ENCODE measurements at places on chromosomes 2 and 18. TPM values are rescaled to one million over a fixed set of nuclear protein-coding genes. Genes with fewer than 3 reads are reported as not detected.

The LRRC30 gene
- not detected for total RNA-seq

The MYO5B gene
- 8.4 TPM for total RNA-seq

The CERKL gene
- not detected for total RNA-seq

The PKDCC gene
- total RNA-seq, result not detected

The C2orf78 gene
- not detected for total RNA-seq

The UNC80 gene
- under 0.01 TPM for total RNA-seq

The MALL gene
- 94.5 TPM for total RNA-seq

The GRHL1 gene
- 1.2 TPM for total RNA-seq

The MEP1B gene
- not detected for total RNA-seq

GRCh38 chr2:97747285-97747684, 33.9 kb downstream of the ZAP70 start:
- DNase-seq, result no peak

DNA sequence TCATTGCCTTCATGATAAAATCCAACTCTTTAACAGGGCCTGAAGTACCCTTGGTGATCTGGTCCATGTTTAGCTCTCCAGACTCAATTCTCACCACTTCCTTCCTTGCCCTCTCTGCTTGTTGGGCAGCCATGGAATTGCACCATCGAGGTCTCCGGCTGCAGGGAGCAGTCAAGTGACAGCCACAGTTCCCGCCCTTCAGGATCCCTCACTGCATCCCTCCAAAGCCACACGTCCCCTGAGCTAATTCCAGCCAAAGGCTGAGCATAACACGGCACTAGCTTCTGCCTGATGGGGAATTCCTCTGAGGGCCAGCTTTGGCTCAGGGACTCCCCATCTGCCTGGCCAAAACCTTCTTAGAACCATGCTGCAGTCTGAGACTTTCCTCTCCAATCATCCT, 47.4 kb upstream of the SLC1A4 start:
- no peak for DNase-seq

DNA sequence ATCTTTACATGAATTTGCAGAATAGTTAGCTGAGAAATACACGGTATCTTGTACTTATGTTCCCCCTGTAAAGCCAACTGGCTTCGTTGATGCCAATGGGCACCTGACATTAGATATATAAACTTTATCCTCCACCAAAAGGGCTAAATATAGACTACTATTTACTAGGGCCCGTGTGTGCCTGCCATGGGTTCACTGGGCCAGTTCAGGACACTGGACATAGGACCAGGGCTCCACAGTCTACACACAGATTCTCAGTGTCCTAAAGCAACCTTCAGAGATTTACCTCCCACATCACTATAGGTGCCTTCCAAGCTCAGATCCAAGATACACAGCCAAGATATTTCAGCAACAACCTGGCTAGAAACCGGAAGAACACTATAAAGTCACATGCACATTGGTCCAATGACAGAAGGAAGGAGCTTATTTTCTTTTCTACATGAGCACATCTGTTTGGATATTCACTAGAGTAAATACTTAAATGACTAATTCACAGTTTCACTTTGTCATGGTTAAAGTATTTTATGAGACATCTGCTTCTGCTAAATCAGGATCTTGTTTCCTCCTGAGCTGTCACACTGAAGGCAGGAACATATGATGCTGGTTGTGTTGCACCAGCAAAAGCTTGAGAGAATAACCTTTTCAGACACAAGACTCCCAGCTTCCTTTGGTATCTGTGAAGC, 95.1 kb downstream of the MYO5B start:
- DNase-seq, result peak; percentile 68

DNA sequence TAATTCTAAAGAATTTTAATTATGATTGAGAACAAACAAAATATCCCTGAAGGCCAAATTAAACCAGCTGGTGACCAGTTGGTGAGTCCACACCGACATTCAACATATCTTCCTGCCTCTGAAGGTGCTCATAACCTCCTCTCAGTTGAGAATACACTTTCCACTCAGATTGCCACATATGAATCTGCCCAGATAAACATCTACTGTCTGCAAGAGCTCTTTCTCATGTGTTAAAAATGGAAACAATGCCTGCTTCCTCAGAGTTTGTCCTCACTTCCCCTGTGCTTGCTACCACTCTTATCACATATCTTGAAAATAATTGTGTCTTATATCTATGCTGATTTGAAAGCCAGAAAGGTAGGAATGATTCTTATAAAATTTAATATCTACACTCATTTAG, 177.7 kb upstream of the GULP1 start:
- DNase-seq, result peak; percentile 42

GRCh38 chr2:69494126-69494525, 56.9 kb upstream of the NFU1 start:
- DNase-seq, result no peak

DNA sequence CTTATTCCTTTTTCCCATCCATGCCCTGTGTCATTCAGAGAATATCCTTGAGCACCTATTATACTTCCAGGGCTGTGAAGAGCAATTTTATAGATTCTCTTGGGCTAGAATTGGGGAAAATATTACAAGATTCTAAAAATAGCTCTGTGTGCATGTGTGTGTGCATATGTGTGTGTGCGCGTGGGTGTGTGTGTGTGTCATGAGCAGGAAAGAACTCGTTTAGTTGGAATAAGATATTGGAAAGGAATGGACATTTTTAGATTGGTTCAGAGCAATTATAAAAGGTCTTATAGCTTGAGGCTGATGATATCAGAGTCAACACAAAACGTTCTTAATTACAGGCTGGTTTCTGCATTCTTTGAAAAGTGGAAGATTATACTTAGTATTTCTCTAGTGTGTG, 212.1 kb upstream of the COPS8 start:
- DNase-seq, result peak; percentile 51

DNA sequence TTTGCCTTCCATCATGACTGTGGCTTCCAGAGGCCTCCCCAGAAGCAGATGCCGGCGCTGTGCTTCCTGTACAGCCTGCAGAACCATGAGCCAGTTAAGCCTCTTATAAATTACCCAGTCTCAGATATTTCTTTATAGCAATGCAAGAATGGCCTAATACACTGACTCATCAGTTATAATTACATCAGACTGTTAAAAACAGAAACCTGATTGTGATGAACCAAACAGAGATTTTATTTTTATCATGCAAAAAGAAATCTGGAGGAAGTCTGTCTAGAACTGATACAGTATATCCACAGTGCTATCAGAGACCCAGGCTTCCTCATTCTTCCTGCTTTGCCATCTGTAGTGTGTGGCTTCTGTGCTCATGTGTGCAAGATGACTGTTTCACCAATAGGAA, 93.4 kb upstream of the MEX3C start:
- peak; percentile 62 for DNase-seq

DNA sequence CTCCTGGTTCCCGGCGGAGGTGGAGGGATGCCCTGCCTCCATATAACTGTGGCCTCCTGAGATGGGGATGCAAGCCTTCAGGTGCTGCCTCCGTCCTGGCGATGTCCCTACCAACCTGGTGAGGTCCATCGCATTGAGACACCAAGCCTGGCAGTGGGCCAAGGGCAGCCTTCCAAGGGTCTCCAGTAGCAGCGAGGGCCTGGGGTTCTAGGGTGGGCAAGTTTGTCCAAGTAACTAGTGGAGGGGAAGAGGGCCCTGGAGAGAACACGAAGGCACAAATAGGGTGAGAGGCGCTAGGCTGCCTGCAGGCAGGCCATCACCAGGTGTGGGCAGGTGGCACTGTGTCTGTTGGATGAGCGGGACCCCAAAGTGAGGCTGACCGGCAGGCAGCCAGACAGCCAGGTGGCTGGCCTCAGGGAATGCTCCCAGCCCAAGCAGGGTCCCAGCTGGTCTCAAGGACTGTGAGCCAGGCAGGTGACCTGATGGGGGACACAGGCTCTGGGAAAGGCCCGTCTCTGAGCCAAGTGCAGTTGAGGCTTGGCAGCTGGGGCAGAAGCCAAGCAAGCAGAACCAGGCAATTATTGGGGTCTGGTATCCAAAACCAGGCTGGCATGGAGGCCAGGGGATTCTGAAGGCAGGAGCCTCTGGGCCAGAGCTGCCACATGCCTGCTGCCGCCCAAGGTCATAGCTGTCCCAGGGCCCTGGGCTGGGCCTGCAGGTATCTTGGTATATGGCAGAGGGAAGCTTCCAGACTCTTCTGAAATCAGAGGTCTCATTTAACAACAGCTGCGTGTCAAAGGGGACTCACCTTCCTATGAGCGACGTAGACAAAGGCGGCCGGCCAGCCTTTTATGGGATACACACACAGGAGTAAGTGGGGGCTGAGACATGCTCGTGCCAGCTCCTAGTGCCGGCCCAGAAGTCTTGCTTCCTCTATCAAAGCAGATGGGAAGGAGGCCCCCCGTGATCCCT, 23.4 kb downstream of the RAMP1 start:
- no peak for DNase-seq

DNA sequence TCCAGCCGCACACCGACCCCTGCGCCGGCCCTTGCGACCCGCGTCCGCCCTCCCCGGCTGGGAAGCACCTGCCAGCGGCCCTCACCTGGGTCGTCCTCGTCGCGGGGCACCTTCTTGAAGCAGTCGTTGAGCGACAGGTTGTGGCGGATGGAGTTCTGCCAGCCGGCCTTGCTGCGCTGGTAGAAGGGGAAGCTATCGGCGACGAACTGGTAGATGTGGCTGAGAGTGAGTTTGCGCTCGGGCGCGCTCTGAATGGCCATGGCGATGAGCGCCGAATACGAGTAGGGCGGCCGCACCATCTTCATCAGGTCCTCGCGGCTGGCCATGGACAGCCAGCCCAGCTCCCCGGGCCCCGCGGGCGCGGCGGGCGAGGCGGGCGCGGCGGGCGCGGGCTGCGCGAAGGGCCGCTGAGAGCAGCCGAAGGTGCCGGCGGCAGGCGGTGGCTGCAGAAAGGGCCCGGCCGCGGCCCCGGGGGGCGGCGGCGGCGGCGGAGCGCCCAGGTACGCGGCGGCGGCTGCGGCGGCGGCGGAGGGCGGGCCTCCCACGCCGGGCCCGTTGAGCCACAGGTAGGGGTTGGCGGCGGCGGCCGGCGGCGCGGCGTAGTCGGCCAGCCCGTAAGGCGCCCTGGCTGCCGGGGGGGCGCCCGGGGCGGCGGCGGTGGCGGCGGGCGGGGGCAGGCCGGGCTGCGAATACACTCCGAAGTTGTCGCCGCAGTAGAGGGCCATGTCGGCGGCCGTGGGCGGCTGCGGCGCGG, 505 bp downstream of the FOXI3 start:
- DNase-seq, result no peak

DNA sequence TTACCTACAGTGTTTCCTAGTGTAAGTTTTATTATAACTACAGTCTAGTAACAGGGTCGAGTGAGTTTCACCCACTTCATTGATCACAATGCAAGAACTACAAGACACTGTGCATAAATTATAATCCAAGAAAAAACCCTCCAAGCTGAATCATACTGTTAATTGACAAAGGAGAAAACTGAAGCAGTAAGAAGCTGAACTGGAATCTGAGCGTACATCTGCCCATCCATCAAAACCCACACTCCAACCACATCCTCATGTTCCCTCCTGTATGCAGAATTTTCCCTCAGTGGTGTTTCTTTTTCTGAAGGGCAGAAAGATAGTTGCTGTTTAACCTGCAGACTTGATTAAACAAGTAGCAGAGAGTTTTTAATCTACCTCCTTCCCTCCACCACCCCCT, 49.5 kb upstream of the KIDINS220 start:
- no peak for DNase-seq

DNA sequence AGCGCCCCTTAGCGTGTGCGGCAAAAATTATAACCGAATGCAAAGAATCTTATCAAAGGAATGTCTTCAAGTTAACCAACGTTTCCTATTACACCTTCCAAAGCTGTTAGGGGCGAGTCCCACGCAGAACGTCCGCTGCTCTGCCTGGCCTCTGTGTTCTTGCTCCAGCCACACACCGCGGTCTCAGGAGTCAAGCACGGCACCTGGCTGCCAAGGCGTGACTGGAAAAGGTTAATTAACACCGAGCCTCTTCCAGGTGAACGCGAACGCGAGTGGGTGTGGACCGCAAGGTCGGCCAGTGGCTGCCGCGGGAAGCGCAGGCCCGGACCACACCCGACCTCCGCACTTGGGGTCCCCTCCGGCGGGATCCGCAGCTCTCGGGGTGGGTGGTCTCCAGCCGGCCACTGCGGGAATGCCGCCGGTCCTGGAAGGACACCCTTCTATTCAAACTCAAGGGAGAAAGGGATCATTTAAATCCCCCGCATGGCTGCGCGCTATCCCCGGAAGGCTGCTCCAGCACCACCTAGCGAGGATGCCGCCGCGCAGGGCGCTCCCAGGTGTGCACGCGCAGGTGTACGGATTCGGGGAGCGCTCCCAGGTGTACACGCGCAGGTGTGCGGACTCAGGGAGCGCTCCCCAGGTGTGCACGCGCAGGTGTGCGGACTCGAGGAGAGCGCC, 830 bp downstream of the CYB5A start:
- peak; percentile 41 for DNase-seq

GRCh38 chr18:50297621-50298442, 10.3 kb upstream of the CXXC1 start:
- DNase-seq, result peak; percentile 44

DNA sequence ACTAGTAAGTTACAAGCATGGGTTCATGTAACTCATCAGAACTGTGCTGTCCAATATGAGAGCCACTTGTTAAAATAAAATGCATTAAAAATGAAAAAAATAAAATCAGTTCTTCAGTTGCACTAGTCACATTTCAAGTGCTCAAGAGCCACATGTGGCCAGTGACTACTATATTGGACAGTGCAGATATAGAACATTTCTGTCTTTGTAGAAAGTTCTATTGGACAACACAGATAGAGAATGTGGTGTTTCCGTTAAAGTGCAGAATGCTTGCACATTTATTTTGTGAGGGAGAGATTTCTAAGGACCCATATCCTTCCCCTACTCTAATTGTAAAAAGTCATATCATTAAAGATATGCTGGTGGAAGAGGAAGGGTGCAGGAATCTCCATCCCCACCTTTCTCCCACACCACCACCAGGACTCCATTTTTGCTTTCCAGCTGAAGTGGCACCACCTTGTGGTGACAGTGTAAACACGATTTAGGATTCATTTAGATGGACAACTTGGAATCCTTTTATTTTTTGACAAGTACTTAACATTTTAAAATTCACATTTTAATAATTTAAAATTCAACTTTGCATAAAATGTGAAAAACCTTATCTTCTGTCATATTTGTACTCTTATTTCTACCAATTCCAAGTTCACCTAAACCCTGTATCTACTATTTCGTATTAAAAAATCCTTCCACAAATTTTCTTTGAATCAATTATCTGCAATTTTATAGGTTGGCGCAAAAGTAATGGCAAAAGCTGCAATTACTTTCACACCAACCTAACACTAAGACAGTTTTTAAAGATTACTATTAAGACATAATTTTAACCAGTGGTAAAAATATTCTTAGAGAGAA, 9.4 kb upstream of the CD302 start:
- DNase-seq, result peak; percentile 28

- no peak for DNase-seq
These were observed 49.1 kb downstream of the COBLL1 start for GRCh38 chr2:164792316-164793170.

- DNase-seq, result no peak
These were observed 105.6 kb downstream of the SETBP1 start for GRCh38 chr18:44786257-44786656.

All from foreskin keratinocyte (primary cell).